ENCODE measurements at places on chromosomes 2 and 18.

GRCh38 chr18:70413455-70413854 lies 124.6 kb downstream of the SOCS6 start:
- no peak for DNase-seq

GRCh38 chr2:85259101-85259590 lies 68.6 kb downstream of the TGOLN2 start:
- no peak for DNase-seq

DNA sequence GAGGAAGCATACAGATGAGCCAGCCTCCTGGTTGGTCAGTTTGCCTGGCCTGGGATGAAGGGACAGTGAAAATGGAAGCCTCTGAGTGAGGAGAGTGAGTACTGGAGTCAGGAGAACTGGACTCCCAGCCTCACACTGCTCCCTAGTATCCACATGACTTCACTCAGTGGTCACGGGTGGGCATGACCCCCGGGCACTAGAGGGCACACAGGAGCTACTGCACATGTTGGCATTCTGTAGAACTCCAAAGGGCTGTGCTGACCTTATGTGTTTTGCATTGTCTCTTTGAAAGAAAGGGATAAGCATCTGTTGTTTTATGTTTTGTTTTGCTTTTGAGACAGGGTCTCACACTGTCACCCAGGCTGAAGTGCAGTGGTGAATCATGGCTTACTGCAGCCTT lies 23.7 kb downstream of the NCAPH start:
- no peak for DNase-seq

DNA sequence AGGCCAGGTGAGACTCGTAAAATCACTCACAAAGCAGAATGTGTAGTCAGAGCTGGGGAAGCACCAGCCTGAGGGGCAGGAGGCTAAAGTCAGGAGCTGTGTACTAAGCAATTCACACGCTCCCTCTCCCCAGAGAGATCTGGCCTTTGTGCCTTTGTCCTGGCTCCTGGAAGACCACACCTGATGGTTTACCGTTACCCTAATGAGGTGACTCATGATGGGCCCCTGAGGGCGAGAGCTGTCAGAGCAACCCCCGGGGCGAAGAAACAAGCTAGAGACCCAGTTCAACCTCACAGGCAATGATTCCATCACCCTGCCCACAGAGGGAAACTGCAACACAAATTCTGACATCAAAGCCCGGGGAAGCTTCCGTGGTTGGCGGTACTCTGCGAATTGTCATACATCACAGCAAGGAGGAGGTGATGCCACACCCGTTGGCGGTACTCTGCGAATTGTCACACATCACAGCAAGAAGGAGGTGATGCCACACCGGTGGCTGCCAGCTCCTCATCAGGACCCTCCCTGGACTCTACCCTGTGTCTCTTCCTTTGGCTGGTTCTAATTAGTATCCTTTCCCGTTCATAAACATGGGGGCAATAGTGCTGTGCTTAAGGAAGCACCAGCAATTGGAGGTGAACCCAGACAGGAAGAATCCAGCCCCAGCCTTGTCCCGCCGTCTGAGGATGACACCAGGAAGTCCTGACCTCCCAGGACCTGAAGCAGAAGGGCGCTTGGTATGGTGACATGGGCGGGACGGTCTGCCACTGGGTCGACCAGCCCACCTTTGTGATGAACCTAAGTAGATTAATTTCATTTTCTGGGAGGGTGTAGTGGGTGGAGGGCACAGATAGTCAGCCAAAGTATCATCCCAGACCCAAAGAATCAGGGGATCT lies 30.5 kb downstream of the B3GNT7 start:
- DNase-seq, result no peak

GRCh38 chr2:144161061-144161460 lies 358.9 kb downstream of the ZEB2 start:
- DNase-seq, result no peak

DNA sequence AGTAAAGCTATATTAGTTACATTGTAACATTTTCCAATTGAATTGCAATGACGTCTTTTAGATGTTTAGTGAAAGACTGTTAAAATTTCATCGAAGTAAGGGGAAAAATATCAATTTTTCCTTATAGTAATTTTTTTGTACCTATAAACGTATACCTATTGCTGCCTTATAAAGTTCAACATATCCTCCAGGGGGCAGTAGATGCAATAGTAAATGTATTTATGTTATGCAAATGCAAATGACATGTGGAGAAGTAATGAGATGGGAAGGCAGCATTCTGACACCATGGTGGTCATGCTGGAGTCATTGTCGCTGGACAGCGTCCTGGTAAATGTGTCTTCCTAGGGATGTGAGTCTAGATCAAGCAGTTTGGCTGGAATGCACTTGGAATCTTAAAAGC lies 38.7 kb downstream of the MSTN start:
- no peak for DNase-seq

DNA sequence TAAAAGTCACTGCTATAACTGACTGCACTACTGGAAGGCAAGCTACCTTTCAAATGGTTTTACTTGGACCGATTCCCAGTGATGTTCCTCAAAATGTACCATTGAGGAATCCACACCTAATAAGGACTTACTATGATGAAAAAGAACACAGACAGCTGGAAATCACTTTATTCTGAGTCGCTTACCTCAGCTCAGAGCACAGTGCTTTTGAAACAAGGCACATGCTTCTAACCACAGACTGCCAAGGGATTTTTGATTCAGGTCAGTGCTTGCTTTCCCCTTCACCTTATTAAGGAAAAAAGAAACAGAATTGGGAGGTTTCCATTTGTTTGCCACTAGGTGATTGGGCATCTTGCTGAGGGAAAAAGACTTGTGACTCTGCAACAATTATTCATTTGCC lies 707.5 kb upstream of the FSHR start:
- DNase-seq, result no peak

DNA sequence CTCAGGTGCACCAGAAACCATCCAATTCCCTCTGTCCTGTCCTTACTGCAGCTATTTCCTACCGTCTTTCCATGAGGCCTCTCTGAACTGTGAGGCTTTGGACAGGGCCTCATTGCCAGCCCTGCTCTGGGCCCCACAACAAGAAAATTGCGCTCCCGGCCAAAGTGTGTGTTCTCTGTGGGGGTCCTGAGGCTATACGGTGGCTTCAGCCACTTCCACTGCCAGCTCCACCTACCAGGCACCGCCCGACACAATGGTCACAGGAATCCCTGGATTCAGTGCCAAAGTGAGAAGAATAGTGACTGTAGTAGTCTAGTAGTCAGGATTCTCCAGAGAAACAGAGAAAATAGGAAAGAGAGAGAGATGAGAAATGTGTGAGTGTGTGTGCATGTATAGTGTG lies 140.2 kb downstream of the IRS1 start:
- no peak for DNase-seq

DNA sequence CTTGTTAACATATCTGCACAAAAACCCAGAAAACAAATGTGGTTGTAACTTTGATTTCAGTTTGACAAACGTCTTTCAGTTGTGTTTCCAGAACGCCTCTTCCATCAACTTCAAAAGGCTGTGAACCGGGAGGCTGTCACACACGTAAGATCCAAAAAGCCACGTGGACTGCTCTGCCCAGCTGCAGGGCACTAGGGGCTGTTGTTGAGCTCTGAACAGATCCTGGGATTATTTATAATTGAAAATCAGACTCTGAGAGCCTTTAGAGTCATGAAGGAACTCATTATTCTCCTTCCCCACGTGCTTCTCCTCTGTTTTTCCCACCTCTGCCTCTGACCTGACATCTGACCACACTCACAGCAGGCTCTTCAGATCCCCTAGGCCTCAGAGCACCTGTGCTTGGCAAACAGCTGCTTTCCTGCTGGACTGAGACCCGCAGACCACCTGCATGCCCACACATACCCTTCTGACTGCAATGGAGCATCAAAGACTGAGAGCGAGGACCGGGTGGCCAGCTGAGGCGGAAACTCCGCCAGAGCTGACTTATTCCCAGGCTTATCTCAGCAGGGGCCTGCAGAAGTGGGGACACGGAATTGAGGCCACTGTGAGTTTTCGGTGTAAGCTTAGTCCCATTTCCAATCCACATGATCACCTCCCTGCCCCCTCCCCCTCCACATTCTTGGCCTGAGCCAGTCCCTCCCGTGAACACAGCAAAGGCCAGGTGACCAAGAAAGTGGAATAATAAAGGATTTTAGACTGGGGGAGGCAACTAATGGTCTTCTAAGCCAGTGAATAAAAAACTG lies 114.8 kb downstream of the ATL2 start:
- DNase-seq, result no peak

DNA sequence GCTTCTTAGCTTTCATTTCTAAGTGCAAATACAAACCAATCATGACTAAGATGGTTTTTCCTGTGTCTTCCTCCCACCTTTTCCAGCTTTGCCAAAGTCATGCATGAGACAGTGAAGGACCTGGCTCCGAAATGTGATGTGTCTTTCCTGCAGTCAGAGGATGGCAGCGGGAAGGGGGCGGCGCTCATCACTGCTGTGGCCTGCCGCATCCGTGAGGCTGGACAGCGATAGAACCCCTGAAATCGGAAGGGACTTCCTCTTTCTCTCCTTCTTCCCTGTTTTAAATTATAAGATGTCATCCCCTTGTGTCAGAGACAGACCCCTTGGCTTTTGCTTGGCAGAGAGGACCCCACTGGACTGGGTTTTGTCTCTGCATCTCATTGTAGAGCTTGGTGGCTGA lies 56.8 kb downstream of the HK2 start:
- no peak for DNase-seq

DNA sequence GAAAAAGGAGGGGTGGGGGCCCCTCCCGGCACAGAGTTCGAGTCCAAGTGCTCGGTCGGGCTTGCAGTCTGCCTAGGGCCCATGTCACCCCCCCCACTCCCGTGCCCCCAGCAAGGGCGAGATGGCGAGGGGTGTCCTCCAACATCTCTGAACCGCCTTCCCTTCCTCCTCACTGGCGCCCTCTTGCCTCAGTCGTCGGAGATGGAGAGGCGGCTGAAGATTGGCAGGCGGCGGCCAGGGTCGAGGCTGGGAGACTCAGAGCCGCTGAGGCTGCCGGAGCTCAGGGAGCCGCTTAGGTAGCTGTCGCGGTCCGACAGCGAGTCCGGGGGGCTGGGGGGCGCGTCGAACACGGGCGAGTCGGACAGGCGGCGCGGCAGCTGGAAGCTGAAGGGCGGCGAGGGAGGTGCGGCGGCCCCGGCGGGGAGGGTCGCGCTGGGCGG lies 2.3 kb downstream of the ZFP36L2 start:
- DNase-seq, result no peak

DNA sequence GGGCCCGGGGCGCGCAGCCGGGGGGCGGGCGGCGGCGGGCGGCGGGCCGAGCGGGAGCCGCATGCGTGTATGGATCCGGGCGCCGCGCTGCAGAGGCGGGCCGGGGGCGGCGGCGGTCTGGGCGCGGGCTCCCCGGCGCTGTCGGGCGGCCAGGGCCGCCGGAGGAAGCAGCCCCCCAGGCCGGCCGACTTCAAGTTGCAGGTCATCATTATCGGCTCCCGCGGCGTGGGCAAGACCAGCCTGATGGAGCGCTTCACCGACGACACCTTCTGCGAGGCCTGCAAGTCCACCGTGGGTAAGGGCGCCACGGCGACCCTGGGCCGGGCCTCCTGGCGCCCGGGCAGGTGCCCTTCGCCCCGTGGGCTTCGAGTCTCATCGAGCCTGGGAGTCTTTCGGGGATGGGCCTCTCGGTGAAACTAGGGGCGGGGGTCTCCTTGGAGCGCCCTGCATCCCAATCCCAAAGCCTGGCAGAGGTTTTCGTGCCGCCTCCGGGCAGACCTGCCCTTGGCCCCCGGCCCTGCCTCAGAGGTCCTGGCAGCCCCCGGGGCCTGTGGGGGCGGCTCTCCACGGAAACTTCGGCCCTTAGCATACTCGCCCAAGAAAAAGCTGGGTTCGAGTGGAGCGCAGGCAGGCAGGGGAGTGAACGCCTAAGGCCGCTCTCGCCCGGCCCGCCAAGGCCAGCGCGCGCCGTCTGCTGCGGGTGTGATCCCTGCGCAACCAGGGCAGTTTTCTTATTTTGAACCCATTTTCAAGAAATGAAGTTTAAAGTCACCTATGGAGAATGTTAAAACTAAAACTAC lies 622 bp downstream of the RAB12 start:
- DNase-seq, result no peak

DNA sequence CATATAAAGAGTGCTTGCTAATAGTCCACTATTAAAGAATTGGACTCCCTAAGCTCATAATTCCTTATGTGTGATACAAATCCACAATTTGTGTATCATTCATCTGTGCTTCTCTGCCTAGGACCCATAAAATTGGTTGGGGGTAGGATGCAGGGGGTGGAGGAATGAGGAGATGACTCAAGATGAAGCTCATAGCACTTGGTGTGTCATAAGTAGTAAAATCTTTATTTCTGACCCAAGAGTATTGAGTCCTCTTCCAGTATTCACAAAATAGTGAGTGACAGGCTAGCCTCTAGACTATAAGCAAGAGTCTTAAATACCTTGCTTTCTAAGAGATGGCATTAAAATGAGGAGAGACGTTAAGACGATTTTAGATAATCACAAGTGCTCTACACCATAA lies 390.9 kb upstream of the CDH19 start:
- DNase-seq, result no peak

DNA sequence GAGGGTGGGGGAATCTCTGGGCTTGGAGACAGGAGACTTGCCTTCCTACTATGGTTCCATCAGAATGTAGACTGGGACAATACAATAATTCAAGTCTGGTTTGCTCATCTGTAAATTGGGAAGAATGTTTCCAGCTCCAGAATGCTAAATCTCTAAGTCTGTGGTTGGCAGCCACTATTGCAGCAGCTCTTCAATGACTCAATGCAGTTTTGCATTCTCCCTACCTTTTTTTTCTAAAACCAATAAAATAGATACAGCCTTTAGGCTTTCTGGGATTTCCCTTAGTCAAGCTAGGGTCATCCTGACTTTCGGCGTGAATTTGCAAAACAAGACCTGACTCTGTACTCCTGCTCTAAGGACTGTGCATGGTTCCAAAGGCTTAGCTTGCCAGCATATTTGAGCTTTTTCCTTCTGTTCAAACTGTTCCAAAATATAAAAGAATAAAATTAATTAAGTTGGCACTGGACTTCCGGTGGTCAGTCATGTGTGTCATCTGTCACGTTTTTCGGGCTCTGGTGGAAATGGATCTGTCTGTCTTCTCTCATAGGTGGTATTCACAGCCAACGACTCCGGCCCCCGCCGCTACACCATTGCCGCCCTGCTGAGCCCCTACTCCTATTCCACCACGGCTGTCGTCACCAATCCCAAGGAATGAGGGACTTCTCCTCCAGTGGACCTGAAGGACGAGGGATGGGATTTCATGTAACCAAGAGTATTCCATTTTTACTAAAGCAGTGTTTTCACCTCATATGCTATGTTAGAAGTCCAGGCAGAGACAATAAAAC lies 6.5 kb downstream of the TTR start:
- DNase-seq, result no peak
